ENCODE measurements at places on chromosomes 1 and 21. TPM values are rescaled to one million over a fixed set of nuclear protein-coding genes. Genes with fewer than 3 reads are reported as not detected.

GRCh38 chr1:200049810-200050209 lies 22.3 kb downstream of the NR5A2 start:
- DNase-seq: no peak

DNA sequence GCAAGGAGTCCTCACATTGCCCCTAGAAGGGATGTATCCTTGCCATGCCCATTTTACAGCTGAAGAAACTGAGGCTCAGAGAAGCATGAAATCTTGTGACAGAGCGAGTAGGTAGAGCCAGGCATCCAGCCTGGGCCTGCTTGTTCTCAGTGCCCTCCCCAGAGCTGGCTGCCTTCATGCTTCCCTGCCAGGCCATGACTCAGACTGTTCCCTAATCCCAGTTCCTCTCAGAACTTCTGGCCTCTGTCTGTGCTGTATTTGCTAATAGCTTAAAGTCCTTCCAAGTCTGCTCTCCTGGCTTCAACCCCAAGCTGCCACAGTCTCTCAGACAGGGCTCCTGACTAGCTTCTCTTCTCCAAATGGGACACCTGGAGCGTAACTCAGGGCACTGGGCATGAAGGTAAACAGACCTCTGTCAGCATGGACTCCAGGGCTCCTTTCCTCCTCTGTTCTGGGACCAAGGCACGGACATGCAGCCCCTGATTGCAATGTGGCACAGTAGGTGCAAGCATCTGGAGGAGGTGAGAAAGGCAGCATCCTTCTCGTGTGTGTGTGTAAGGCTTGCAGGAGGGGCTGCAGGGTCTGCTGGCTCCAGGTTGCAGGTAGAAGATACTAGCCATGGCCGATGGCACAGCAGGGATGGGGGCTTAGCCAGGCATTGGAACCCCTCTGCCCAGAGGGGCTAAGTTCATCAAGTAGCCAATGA lies 122.7 kb downstream of the HMGB4 start:
- DNase-seq: no peak

GRCh38 chr1:154857441-154858215 lies 12.5 kb downstream of the KCNN3 start:
- DNase-seq: no peak

Gene GJC2
- 0.38 TPM for total RNA-seq

Gene HJV
- total RNA-seq: not detected

All from kidney epithelial cell (primary cell).